ENCODE measurements at places on chromosomes 13 and 19.

GRCh38 chr13:45314822-45315221, 26.2 kb downstream of the TPT1 start:
- H3K4me3 ChIP-seq, result no peak overlapping the region
- H3K36me3 ChIP-seq, result peaks cover 5% of the 10 kb centered on the region
- H3K27me3 ChIP-seq, result no peaks in the 10 kb centered on the region
- H3K27ac ChIP-seq, result no peak overlapping the region
- peaks cover 22% of the 10 kb centered on the region for H3K4me1 ChIP-seq

GRCh38 chr13:113579686-113580085, 4.9 kb upstream of the TFDP1 start:
- no peak overlapping the region for H3K27ac ChIP-seq
- no peak for DNase-seq
- H3K27me3 ChIP-seq, result no peaks in the 10 kb centered on the region
- no peaks in the 10 kb centered on the region for H3K4me1 ChIP-seq
- H3K36me3 ChIP-seq, result peaks cover 5% of the 10 kb centered on the region

DNA sequence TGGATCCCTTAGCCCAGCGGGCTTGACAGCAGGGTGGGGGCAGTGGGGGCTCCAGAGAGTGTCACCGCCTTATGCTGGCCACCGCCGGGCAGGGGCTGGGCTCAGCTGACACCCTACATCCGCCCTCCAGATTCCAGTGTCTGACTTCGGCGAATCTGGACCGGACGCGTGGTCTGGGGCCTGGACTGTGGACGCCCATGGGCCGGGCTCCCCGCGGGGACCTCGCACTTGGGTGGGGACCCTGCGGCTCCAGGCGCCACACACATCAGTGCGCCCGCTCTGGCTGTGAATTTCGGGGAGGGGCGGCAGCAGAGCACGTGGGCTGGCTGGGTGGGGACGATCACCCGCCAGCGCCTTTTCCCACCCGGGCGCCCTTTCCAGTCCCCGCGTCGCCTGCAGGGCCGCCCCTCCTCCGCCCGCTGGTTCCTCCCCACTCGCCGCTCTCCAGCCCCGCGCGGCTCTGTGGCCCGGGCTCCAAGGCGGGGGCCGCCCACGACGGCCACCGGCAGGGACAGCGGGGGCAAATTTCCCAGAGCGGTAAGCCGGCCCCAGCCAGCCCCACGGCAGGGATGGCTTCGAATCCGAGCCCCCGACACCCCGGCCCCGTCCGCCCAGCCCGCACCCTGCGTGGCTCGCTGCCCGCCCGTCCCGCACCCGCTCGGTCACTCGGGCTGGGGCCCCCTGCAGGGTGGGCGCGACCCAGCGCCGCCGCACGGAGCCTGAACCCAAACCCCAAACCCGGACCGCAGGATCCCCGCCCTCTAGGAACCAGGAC, 23.3 kb upstream of the ZNF99 start:
- H3K27ac ChIP-seq, result no peak overlapping the region
- H3K27me3 ChIP-seq, result no peaks in the 10 kb centered on the region
- no peak for DNase-seq
- H3K4me1 ChIP-seq, result no peaks in the 10 kb centered on the region
- H3K4me3 ChIP-seq, result no peak overlapping the region

- H3K27me3 ChIP-seq, result peaks cover 14% of the 10 kb centered on the region
- no peaks in the 10 kb centered on the region for H3K36me3 ChIP-seq
- DNase-seq, result peak; percentile 40
- H3K27ac ChIP-seq, result no peak overlapping the region
Observed at GRCh38 chr13:35978607-35979316, 152.4 kb downstream of the DCLK1 start.

DNA sequence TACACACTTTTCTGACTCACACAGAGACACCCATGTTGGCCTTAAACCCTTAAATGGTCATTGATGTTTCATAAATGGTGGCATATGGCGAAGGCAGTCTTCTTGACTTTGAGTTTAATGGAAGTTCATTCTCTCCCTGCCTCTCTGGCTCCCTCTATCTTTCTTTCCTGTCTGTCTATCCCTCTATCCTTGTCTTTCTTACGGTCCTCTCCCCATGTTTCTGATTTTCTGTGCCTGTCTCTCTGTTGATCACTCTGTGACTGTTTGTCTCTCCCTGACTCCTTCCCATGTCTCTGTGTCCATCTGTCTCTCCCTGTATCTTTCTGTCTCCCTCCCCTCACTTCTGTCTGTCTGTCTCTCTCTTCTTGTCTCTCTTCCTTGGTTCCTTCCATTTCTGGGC, 43.2 kb upstream of the SHKBP1 start:
- no peak overlapping the region for H3K27ac ChIP-seq
- H3K36me3 ChIP-seq, result peaks cover 14% of the 10 kb centered on the region
- no peak for DNase-seq
- H3K4me1 ChIP-seq, result peaks cover 12% of the 10 kb centered on the region

- H3K27ac ChIP-seq, result no peak overlapping the region
- H3K36me3 ChIP-seq, result peaks cover 5% of the 10 kb centered on the region
- DNase-seq, result no peak
- no peaks in the 10 kb centered on the region for H3K27me3 ChIP-seq
- H3K4me3 ChIP-seq, result no peak overlapping the region
- H3K4me1 ChIP-seq, result peaks cover 16% of the 10 kb centered on the region
Observed at GRCh38 chr19:2616741-2617392, 85.6 kb downstream of the GNG7 start.

- H3K4me1 ChIP-seq, result peaks cover 13% of the 10 kb centered on the region
- H3K27ac ChIP-seq, result no peak overlapping the region
- H3K4me3 ChIP-seq, result no peak overlapping the region
- no peaks in the 10 kb centered on the region for H3K36me3 ChIP-seq
Observed at GRCh38 chr13:26007261-26008125, 44.3 kb downstream of the SHISA2 start.

DNA sequence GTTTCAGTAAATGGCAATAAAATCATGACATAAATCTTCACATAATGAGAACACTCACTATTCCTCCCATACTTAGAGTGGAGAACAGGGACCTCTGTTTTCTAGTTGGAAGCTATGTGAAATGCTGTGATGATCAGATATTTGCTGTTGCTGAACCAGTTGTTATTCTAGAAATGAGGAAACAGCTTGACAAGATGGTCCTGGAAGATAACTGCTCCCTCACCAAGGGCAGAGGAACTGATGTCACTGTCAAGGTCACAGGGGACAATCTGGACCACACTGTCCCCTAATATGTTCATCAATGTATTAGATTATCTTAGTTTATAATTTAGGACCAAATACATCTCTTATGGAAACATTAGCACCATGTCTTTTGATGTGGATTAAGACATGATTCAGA, 1173.3 kb downstream of the PCDH17 start:
- no peak for DNase-seq
- no peak overlapping the region for H3K27ac ChIP-seq
- no peaks in the 10 kb centered on the region for H3K27me3 ChIP-seq
- H3K4me3 ChIP-seq, result no peak overlapping the region
- H3K4me1 ChIP-seq, result no peaks in the 10 kb centered on the region
- H3K36me3 ChIP-seq, result no peaks in the 10 kb centered on the region

DNA sequence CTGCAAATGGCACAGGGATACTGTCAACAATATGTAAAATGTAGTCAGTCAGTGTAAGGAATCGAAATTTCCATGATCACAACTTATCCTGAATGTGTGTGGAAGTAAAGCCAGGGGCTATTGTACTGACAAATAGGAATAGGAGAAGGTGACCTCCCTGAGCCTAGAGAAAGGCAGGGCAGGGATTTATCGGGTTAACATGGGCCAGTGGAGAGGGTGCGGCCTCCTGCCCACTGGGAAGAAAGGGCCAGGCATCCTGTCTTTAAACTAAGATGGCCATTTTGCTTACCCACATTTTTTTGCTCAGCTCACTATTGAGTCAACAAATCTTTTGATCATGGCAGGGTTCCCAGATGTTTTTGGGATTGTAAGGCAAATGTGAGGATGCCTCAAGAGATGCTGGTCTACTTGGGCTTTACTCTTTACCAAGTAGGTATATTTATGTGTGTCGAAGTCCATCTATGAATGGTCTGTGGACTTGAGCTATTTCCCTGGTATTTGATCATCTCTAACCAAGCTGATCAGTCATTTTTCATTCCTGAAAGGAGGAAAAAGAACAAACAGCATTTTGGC, 116.6 kb upstream of the RNF113B start:
- no peak overlapping the region for H3K4me3 ChIP-seq
- H3K27ac ChIP-seq, result no peak overlapping the region
- no peaks in the 10 kb centered on the region for H3K27me3 ChIP-seq
- H3K4me1 ChIP-seq, result peaks cover 16% of the 10 kb centered on the region
- DNase-seq, result no peak
- H3K36me3 ChIP-seq, result peaks cover 3% of the 10 kb centered on the region

- H3K4me1 ChIP-seq, result peaks cover 7% of the 10 kb centered on the region
- no peaks in the 10 kb centered on the region for H3K27me3 ChIP-seq
- peak overlapping the region; percentile 47 for H3K27ac ChIP-seq
- H3K36me3 ChIP-seq, result peaks cover 12% of the 10 kb centered on the region
Observed at GRCh38 chr19:33819880-33820781, 23.5 kb downstream of the KCTD15 start.

DNA sequence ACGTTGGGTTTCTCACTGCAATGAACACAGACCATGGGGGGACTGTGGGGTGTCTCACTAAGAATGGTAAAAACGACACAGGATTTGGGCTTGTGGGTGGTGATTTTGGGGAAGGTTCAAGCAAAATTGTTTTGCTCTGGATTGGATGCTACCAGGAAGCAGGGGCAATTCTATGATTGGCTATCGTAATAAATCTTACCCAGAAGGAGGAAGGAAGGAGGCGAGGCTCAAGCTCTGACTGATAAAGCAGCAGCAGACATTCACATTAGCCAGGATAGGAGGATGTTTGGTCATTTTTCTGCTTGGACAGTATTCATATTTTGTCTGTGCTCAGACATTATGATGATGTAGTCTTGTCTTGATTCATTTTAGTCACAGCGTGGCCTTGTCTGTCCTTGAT, 1.5 kb downstream of the ZNF576 start:
- peaks cover 60% of the 10 kb centered on the region for H3K36me3 ChIP-seq
- H3K4me1 ChIP-seq, result peaks cover 31% of the 10 kb centered on the region
- no peak for DNase-seq
- H3K27me3 ChIP-seq, result no peaks in the 10 kb centered on the region

DNA sequence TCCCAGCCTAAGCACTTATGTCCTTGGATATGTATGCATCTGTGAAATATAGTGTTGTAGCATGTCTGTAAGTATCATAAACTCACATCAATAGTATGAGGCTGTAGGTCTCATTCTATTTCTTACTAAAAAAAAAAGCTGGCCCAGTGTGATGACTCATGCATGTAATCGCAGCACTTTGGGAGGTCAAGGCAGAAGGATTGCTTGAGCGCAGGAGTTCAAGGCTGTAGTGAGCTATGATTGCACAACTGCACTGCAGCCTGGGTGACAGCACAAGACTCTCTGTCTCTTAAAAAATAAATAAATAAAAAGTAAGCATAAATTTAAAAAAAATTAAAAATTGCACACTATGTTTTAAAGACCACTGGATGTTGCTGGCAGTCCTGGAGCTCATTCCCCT, 79.1 kb upstream of the SPATA13 start:
- H3K4me3 ChIP-seq, result no peak overlapping the region
- no peaks in the 10 kb centered on the region for H3K27me3 ChIP-seq
- H3K27ac ChIP-seq, result no peak overlapping the region
- no peak for DNase-seq
- peaks cover 3% of the 10 kb centered on the region for H3K36me3 ChIP-seq

DNA sequence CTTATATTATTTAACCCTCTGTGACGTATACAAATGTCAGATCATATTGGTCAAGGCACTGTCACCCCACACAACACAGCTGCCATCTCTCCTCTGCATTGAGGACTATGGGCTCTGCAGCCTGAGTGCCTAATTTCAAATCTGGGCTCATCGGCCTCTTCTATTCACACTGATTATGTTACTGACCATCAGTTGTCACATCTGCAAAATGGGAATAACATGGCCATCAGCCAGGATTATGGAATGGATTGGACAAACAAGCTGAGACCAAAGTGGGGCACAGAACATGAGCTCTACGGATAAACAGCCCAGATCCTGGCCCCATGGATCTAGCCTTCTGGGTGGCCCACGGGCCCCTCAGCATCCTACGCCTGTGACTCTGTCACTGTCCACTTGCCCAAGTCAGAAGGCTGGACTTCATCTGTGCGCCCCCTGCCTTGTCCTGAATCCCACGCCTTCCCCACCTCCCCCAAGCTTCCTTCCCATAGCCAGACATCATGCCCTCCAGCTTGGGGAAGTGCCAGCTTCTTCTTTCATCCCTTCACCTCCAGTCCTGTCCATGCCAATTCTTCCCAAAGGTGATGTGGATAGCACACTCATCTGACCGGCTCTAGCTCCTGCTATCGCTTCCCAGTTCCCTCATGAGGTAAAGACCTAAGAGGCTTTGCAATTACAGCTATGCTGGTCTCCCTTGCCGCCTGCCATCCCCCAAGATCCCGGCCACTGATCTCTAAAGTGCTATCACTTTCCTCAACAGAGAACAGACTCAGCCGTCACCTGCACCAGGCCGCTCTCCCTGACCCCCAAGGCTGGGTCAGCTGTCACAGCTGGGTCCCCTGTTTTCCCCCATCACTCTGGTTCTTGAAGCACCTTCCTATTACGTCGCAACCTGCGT, 872 bp downstream of the FARSA start:
- no peak for DNase-seq
- H3K4me3 ChIP-seq, result peak overlapping the region; percentile 90
- peak overlapping the region; percentile 72 for H3K27ac ChIP-seq
- peaks cover 48% of the 10 kb centered on the region for H3K36me3 ChIP-seq

DNA sequence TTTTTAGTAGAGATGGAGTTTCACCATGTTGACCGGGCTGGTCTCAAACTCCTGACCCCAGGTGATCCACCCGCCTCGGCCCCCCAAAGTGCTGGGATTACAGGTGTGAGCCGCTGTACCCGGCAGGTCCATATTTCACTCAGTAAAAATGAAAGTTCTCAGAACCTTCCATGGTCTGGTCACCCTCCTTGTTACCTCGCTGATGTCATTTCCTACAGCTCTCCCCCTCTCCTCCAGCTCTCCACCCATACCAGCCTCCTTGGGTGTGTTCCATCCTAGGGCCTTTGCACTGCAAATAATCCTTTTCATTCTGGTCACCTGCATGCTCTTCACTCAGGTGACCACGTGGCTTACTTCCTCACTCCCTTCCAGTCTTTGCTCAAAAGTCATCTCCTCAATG, 78.2 kb upstream of the TNFSF11 start:
- no peak for DNase-seq
- H3K27me3 ChIP-seq, result no peaks in the 10 kb centered on the region
- no peak overlapping the region for H3K4me3 ChIP-seq
- H3K4me1 ChIP-seq, result peaks cover 18% of the 10 kb centered on the region
- H3K36me3 ChIP-seq, result peaks cover 4% of the 10 kb centered on the region
- peak overlapping the region; percentile 43 for H3K27ac ChIP-seq

All from Calu3 (cell line).